Stimulated activated CD8-positive, alpha-beta memory T cell treated with anti-CD3 and anti-CD28 coated beads, Interleukin-7, amount 100 ng/mL, for 1 hour (primary cell): ENCODE measurements at places on chromosomes 16 and 17.

GRCh38 chr17:76870377-76870714 lies 2.1 kb downstream of the MGAT5B start:
- no peak for DNase-seq

- DNase-seq: no peak
Observed at GRCh38 chr16:10370096-10370726, 15.7 kb upstream of the ATF7IP2 start.

DNA sequence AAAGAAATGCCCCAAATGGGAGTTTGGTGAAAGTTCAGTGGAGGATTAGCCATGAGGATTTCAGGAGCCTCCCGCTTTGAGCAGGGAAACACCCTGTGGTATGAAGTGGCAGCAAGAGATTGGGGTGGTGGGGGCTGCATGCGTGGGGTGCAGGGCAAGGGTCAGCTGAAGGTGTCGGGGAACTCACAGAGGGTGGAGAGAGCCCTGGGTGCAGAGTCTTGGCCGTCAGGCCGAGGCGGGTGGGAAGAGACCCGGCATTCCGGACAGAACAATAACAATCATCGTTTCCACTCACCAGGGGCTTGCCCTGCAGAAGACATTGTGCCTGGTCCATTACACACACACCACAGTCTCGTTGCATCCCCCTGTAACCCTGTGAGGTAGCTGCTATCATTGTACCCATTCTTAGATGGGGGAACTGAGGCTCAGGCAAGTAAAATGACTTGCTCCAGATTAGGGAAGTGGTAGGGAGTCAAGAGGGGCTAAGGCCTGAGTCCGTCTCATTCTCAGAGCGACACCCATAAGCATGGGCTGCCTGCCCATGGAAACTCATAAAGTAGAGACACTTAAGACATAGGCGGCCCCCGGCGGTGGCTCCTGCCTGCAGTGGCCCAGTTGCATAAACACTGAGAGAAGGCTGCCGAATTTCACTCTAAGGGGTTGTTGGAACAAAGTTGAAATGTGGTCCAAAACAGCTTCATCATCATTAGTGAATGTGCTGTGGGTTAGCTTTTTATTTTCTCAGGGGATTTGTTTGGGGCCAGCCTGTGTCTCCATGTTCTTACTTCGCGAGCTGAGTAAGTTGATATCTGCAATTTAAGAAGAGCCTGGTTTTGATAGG lies 93.3 kb downstream of the CMIP start:
- no peak for DNase-seq

DNA sequence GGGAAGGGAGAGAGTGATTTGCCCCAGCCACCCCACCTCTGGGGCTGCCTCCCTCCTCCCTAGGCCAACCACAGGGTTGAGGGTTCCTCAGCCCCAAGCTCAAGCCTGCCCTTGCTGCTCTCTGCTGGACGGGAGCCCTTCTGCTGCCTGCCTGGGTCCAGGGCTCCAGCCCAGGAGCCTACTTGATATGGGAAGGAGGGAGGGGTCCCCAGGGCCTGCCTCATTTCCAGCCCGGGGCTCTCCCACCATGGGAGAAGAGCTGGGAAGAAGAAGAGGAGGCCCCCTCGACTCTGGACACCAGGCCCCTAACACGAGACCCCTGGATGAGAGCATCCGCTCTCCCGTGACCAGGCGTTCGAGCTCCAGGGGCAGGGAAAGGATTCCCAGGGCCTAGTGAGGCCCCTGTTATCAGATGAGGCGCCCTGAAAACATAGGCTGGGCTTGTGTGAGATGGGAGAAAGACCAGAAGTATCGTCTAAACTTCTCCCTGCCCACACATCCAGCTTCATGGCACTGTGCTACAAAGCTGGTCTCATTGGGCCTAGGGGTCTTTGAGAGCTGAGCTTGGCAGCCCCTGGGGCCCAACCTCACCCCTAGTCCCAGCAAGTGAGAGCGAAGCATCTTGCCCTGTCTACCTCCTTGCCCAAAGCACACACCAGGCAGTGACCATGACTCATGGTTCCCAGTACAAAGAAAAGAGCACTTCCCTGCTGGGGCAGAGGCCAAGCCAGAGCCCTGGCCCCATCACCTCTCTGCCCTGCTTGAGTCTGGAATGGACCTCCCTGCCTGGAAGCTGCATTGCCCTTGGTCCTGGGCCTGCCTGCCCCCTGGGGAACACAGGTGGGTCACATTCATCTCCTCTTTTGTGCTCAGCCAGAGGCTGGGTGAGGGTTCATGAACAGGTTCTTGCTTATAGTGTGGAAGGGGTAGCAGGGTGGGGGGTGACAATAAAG lies 987 bp downstream of the SLC16A5 start:
- DNase-seq: no peak

GRCh38 chr16:78163772-78164670 lies 64.6 kb downstream of the WWOX start:
- DNase-seq: no peak

DNA sequence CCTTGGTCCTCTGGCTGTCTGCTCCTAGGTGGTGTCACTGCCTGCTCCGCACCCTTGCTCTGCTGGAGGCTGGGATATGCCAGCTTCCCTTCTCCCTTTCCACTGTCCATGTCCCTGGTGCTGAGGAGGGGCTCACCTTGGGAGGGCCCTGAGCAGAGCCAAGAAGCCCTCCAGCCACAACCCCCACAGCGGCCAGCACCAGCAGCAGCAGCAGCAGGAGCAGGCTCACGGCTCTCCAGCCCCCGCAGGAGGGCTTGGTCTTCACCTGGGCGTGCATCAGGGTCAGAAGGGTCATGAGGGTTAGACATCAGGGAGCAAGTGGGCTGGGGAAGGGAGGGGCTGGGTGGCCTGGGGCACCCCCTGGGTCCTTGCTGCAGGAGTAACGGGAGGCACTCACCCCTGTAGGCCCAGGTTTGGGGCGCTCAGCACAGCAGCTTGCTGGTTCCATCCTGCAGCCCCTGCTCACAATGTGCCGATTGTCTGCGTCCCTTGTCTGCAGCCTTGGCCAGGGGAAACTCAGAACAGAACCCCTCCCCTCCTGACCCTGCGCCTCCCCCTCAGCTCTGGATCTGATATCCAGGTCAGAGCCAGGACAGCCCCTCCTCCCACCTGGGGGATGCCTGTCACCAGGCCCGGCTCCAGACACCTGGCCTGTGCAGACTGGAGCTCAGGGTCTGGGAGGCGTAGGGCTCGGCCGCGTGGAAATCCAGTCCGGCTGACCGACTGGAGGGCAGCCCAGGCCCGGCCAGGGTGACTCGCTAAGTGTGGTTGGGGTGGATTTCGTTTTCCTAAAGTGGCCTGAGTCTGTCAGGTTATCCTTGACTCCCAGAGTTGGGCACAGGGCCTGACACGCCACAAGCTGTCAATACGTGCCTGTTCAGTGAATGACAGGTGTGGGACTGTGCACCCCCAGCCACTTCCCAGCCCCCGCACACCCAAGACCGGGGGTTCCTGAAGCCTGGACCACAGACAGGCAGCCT lies at the start of gene BRICD5:
Gene BRICD5, minus strand, starts transcription at position 478 of the 980 bp plus-strand sequence. Its CDS starts 30 bp downstream, at position 448.
- no peak for DNase-seq
